ENCODE measurements at places on chromosomes 5 and 9.

DNA sequence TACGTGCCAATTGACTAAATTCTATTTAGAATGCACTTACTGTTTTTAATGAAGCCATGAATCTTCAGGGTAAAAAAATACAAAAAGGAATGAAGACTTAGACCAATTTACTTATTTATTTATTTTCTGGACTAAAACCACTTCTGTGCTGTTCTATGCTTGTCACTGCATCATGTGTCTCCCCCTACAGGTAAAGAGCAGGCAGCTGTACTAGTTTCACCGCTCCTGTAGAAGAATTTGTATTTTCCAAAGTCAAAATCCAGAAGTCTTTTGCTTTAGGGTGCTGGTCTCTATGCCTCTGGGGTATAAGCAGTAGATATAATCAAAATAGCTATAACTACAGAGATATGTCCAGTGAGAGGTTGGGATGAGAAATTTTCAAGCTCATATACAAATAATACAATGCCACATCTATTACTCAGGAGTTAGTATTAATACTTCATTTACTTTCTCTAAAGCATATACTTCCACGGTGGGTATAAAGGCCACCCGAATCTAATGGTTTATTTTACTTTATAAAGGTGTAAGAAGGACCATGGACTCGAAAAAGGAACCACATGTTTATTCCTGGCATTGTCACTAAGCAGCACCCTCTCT lies 591.5 kb downstream of the RAB3C start:
- DNase-seq = no peak

DNA sequence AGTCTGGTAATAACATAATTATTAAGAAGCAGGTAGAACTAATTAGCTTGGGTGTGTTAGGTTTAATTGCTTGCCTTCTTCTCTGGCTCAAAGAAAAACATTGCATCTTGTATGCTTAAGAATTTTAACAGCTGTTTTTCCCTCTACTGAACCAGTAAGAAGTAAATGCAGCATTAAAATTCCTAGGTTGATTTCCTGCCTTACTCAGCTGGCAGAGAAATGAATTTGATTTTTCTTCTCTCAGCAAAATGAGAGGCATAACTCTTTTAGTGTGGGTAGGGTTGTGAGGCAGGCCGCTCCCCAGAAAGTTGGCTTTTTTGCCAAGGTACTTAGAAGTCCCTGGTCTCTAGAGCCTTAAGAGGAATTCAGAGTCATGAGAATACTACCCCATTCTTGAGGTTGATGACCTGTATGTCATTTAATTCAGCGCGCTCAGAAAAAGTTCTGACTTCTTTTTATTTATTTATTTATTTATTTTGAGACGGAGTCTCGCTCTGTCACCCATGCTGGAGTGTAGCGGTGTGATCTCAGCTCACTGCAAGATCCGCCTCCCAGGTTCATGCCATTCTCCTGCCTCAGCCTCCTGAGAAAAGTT lies 302.6 kb downstream of the ARHGEF28 start:
- DNase-seq = no peak

DNA sequence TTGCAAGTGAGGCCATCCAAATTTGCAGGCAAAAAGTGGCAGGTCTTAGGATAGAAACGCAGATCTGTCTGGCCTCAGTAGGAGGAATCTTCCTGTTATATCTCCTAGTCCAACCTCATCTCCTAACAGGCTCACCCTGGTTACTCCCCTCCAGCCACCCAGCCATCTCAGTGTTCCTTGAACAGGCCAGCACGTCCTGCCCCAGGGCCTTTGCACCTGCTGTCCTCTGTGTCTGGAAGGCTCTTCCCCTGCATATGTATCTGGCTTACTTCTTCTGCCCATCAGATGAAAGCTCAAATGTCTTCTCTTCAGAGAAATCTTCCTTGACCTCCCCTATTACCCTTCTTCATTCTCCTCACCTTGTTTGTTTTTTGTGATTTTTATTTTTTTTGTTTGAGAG lies 107.3 kb upstream of the ALDH1B1 start:
- no peak for DNase-seq

- DNase-seq = no peak
These were observed 1.9 kb upstream of the ZDHHC11 start for GRCh38 chr5:852431-853401.

DNA sequence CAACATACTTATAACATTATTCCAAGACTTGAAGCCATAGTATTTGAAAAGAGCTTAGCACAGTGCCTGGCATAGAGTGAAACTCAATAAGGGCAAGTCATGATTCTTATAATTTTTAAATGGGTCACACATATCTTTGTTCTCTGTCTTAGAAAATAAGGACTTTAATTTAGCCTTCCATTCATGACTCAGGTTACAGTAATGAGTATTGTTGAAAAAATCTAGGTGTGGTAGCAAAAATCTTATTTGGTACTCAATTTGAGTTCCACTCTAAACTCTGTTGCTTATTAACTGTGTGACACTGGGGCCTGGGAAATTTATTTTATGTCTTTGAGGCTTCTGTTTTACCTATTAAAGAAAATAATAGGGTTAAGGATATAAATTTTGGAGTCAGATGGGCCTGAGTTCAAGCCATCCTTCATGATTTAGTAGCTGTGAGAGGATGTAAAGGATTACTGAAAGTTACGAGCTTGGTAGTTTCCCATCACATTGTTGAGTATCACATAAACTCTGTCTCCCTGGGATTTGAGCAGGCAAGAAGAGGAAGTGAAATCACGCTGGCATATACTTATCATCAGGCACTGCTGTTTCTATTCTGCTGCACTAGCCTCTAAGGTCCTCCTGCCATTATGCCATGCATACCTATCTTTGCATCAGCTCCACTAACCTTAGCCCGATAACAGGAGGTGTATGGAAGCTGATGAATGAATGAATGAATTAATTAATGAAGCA lies 1.5 kb downstream of the SPINK9 start:
- no peak for DNase-seq

DNA sequence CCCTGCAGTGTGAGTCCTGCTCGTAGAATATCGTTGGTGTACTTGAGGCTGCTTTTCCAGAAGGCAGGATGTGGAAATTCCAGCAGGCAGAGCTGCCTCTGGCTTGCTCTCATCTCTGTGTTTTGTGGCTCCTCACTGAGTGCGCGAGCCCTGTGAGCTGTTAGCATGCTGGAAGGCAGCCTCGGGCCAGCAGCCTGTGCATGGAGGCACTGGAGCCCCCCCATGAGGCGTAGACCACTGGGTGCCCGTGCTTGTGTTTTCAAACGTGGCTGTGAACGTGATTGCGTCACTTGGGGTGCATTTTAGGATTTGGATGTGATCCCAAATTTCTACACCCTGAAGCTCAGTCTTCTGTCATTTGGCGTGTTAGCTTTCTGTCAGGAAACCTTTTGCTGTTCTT lies 3.2 kb downstream of the WDR5 start:
- no peak for DNase-seq

All from stimulated activated CD8-positive, alpha-beta memory T cell treated with anti-CD3 and anti-CD28 coated beads, Interleukin-4, amount 100 ng/mL, for 4 hours (primary cell).